ENCODE measurements at places on chromosomes 1 and 21.
A peak's percentile ranks its signal among the peaks of the same experiment; 100 is the strongest.

DNA sequence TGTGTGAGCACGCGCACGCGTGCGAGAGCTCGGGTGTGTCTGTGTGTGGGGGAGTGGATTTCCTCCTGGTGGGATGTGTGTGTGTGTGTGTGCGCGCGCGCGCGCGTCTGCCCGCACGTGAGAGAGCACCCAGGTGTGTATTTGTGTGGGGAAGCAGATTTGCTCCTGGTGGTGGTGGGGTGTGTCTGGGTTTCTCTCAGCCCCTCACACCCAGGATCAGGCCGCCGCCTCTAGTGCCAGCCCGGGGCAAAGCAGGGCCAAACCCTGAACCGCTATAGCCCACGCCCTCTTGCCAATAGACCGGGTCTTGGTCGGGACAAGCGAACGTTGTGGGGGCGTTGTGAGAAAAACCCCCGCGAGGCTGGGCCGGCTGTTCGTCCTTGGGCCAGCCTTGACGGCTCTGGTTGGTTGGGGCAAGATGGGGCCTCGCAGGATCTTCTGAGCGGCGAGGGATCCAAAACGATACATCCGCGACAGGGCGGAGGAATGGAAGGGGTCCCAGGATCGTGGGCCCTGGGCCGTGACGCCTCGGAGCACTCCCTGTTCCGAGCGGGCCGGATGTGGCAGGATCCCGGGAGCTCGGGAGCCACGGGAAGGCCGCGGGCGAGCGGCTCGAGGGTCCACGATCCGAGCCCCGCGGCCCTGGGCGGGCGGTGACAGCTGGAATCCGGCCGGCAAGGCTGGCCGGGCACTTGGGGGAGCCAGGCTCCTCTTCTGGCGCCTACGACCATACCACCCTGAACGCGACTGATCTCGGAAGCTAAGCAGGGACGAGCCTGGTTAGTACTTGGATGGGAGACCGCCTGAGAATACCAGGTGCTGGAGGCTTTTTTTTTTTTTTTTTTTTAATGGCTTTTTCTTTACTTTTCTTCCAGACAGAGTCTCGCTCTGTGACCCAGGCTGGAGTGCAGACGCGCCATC is 68.2 kb downstream of the RNF187 start:
- DNase-seq, result no peak

GRCh38 chr1:8171751-8172464 is 145.8 kb upstream of the ERRFI1 start:
- DNase-seq, result no peak

- DNase-seq, result no peak
These were observed 30.5 kb upstream of the SCMH1 start for GRCh38 chr1:41272601-41273000.

GRCh38 chr1:213070406-213070805 is 19.4 kb downstream of the RPS6KC1 start:
- DNase-seq, result peak; percentile 52
